ENCODE measurements at places on chromosomes 7 and 10.

DNA sequence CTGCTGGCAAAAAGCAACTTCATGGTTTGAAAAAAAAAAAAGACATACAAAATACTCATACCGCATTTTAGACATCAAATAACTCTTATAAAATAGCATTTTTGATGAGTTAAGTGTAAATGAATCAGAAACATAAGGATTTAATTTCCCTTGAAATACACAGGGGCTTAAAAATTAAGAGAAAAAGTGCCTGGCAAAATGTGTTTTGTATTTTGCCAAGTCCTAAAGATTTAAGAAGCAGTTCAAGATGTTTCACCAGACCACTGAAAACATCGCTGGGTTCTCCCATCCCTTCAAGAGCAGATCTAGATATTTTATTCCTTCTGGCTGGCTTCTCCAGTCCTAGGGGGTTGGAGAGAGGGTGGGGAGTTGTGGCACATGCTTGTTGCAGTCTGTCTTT, 396.4 kb downstream of the INHBA start:
- DNase-seq: no peak

GRCh38 chr7:46767071-46767470, 814.8 kb downstream of the TNS3 start:
- no peak for DNase-seq

- peak; percentile 43 for DNase-seq
Measured at GRCh38 chr7:93622036-93623033, 47.8 kb upstream of the CALCR start.

- no peak for DNase-seq
Measured at GRCh38 chr10:102647443-102648268, 3.4 kb downstream of the TRIM8 start.
